ENCODE measurements at places on chromosomes 7 and 10.

- no peak for DNase-seq
Observed at GRCh38 chr7:48130658-48131108, 40.6 kb upstream of the ABCA13 start.

- DNase-seq: no peak
Observed at GRCh38 chr7:143849785-143850479, 52.0 kb downstream of the TCAF1 start.

GRCh38 chr7:55593172-55593514 lies 20.8 kb upstream of the VOPP1 start:
- no peak for DNase-seq

- DNase-seq: no peak
Observed at GRCh38 chr7:117205873-117206272, 117.0 kb downstream of the WNT2 start.

DNA sequence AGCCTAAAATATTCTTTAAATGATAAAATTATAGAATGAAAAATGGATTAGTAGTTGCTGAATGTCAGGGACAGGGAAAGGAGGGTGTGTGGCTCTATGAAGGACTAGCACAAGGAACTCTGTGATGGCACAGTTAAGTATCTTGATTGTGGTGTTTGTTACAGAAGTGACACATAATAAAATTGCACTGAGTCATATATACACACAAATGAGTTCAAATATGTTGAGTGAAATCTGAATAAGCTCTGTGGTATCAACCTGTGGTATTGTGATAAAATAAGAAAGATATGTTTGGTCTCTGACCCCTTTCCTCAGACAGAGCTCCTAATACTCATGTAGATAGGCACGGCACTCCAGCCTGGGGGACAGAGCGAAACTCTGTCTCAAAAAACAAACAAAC lies 181.5 kb upstream of the TRIM24 start:
- DNase-seq: no peak

GRCh38 chr7:26349005-26349915 lies 57.6 kb downstream of the SNX10 start:
- DNase-seq: no peak

DNA sequence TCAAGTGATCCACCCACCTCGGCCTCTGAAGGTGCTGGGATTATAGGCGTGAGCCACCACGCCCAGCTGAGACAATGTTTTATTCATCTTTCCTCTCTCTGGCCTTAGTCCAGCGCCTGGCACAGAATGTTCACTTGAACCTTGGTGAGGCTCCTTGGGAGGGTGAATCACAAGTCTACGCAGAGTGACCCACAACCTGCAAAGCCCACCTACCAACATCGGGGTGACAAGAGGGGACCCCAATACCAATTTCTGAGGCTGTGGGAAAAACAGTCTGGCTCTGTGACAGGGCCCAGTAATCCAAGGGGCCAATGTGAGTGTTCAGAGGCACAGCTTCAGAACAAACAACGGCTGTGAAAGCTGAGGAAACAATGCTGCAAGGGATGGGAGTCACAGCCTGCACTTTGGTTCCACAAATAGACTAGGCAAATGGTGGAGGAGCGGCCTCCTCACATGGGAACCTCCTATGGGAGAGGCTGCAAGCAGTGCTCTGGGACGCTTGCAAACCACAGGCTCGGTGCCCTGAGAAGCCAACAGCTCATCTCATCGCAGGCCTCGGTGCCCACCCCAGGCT lies 5.6 kb upstream of the MALSU1 start:
- no peak for DNase-seq

All from activated T-cell treated with anti-CD3 and anti-CD28 coated beads, Interleukin-2, amount 50 U/mL, for 1 hour (primary cell).